Thoracic aorta (tissue), 2 donors: ENCODE measurements at places on chromosomes 5 and 9.

DNA sequence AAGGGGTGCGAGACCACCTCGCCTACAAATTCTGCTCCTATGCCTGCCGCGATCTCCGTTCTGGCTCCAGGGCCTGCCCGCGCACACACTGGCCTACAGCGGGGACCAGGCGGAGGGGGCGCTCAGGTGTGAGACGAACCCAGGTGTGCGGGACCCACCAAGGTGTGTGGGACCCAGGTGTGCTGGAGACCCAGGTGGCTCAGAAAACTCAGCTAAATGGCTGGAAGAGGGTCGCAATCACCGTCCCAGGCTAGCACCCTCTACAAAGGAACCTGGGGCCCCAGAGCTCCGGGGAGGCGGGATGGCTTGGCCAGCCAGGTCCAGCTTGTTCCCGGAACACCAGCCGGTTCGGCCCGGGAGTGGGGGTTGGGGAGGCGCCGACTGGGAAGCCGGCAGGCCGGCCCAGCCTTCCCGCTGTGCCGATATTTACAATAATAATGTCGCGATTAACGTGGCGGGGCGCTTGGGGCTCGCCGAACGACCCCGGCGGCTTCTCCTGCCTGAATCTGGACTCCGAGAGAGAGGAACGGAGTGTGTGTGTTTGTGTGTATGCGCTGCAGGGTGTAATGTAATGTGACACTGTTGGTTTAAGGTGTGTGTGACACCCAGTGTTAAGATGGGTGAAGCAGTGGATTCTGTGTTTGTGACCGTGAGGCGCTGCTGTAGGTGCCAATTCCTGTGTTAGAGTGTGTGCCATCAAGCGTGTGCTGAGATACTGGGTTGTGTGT, 1.4 kb downstream of the PCDH1 start:
- H3K4me3 ChIP-seq = peak overlapping the region; percentile 88
- H3K4me1 ChIP-seq = peaks cover 12% of the 10 kb centered on the region
- no peak for DNase-seq
- no peak overlapping the region for H3K27ac ChIP-seq
- H3K36me3 ChIP-seq = no peaks in the 10 kb centered on the region

- no peak for DNase-seq
- H3K4me3 ChIP-seq = no peak overlapping the region
- no peaks in the 10 kb centered on the region for H3K36me3 ChIP-seq
- no peak overlapping the region for H3K27ac ChIP-seq
- H3K4me1 ChIP-seq = no peaks in the 10 kb centered on the region
Measured at GRCh38 chr5:18051953-18052352, 417.7 kb downstream of the TAF11L14 start.

DNA sequence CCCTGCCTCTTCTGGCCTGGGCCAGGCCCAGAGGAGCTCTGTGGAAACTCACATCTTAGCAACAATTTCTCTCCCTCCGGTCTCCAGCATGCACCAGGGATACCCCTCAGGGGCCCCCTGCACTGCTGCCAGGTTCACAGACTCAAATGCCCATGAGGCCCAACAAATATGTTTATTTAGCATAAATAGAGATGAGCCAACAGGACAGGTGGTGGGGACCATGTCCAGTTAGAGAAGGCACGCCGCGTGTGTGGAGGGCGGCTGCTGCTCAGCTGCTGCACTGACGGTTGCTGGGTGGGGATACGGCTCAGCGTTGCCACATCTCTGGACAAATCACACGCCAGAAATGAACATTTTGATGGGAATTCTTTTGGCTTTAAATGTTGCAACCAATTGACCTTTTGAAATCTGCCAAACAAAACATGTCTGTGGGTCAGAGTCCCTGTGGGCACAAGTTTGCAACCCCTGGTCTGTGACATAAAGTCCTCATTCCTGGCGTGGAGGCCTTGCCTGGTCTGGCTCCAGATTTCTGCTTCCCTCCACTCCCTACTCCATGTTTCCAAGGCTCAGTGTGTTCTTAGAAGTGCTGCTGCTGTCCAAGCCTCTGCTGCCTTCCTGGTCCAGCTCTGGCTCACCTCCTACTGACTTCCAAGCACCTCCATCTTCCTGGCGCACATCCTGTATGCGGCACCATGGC, 88.9 kb downstream of the AMBP start:
- H3K4me1 ChIP-seq = peaks cover 59% of the 10 kb centered on the region
- peak; percentile 52 for DNase-seq
- no peaks in the 10 kb centered on the region for H3K27me3 ChIP-seq
- H3K4me3 ChIP-seq = no peak overlapping the region

DNA sequence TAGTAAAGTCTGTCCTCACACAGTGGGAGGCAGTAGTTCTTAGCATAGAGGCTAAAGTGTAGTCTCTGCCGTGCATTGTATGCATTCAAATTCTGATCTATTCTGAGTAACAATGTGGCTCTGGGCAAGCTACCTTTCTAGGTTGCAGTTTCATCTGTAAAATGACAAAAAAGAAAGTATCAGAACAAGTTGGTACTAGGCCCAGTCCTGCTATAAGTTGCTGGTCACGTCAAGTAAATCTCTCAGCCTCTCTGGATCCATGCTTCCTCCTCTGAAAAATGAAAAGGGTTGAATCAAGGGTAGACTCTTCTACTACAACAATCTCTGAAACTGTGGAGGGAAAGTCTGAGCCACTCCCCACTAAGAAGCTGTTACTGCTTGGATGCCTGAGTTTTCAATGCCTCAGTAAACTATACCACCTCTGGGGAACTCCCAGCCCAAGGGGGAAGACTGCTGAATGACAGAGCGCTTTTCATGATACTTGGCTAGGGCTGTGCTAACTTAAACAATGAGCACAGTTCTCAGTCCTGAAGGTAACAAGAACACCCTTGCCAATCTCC, 34.5 kb upstream of the SPARC start:
- H3K4me1 ChIP-seq = peaks cover 79% of the 10 kb centered on the region
- H3K4me3 ChIP-seq = no peak overlapping the region
- no peak for DNase-seq
- H3K36me3 ChIP-seq = no peaks in the 10 kb centered on the region
- peak overlapping the region; percentile 11 for H3K27ac ChIP-seq

DNA sequence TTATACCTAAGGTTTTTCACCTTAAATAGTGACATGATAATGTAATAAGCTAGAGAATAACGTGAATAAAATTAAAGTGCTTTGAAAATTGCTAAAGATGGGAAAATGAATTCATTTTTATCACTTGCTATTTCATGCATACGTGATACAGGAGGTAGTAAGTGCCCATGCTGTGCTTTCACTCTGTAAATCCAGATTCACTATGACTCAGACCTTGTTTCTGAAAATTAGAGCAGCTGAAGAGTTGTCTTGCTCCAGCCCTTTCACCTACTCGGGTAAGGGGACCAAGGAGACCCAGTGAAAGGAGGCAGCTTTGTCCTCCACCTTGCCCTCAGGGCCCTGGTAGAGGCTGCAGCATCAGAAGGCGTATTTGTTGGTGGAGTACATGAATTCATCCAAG, 87.9 kb downstream of the ANKH start:
- H3K36me3 ChIP-seq = no peaks in the 10 kb centered on the region
- DNase-seq = no peak
- H3K27ac ChIP-seq = no peak overlapping the region
- no peak overlapping the region for H3K4me3 ChIP-seq
- peaks cover 19% of the 10 kb centered on the region for H3K4me1 ChIP-seq

GRCh38 chr9:133199648-133200321, 9.3 kb downstream of the OBP2B start:
- H3K4me3 ChIP-seq = peak overlapping the region; percentile 64
- no peak overlapping the region for H3K27ac ChIP-seq
- no peaks in the 10 kb centered on the region for H3K4me1 ChIP-seq
- H3K36me3 ChIP-seq = no peaks in the 10 kb centered on the region

DNA sequence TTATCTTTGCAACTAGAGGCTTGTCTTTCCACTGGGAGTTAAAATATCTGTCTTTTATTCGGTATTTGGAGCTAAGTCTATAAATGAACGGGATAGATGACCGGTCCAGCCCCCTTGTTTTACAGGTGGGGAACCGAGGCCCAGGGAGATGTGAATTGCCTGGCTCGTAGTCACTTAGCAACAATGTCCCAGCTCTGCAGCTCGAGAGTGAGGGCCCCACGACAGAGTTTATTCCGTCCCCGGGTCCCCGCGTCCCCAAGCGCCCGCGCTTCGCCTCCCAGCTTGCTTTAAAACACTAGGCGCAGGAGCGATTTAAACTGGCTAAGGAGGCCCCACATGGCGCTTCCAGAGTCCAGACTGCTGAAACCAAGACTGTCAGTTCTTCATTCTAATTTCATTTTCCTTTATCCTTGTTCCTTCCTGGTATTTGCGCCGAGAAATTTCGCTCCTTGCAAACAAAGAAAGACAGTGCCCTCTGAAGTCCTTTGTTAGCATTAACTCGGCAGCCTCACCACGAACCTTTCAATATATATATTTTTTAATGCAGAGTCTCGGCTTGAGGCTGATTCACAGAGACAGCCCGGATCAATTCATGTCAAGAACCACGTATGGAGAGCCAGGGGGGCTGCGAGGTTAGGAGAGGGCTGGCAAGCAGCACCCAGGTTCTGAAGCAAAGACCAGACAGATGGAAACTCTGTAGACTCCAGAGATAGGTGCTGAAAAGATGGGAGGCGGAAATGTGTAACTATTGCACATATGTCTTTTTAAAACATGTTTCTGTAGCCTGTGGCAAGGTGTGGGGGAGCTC, 1.4 kb upstream of the ENC1 start:
- peaks cover 22% of the 10 kb centered on the region for H3K4me1 ChIP-seq
- peak overlapping the region; percentile 58 for H3K27ac ChIP-seq

DNA sequence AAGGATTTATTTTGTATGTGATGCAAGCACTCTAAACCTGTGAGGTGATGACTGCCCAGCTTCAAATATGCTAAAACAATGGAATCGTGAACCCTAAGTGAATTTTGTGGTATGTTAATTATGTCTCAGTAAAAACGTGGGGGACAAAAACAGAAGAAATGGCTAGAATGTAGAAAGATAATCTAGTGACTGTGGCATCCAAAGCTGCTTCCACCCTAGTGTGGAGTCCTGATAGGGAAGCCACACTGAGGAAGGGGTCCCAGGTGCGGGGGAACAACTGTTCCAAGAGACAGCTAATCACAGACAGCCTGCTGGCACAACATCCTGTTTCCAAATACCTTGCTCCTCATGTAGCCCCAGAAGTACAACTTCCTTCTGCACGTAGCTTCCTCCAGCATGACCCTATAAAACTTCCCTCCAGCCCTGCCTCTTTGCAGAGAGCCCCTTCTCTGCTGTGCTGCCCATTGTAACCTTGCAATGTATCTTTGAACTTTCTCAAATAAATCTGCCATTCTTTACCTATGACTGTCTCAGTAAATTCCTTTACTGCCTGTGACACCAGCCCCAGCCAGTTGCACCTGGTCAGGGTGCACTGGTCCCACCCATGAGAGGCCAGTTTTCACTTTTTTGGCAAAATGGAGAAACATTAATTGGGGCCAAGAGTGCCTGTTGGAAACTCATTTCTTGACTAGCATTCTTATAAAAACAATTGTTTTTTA, 4.9 kb downstream of the GMCL2 start:
- no peak overlapping the region for H3K27ac ChIP-seq
- H3K4me3 ChIP-seq = no peak overlapping the region
- no peak for DNase-seq
- H3K4me1 ChIP-seq = no peaks in the 10 kb centered on the region
- H3K36me3 ChIP-seq = no peaks in the 10 kb centered on the region

DNA sequence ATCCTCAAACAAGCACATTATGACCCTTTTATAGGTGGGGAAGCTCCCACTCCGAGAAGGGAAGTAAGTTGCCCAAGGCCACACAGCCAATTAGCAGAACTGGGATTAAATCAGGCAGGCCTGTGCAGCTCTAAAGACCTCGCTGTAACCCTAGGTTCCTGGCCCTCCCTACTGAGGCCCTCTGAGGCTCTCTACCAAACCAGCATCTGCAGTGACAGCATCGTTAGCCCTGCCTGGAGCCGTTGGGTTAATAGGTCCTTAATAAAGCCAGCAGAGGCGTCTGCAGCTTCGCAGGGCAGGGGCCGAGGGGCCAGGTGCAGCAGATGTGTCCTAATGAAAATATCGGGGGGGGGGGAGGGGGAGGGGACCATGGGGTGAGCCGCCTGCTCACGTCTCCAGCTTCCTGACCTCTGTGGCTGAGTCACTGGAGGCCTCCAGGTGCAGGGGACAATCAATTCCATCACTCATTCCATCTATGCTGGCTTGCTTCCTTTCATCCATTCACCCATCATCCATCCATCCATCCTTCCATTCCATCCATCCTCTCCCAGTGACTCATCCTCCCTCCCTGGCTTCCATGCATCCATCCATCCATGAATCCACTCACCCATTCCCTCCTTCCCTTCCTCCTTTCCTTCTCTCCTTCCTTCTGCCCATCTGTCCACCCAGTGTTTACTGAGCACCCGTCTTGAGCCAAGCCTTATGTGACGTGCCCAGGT, 203.9 kb downstream of the C9orf50 start:
- no peaks in the 10 kb centered on the region for H3K27me3 ChIP-seq
- no peak for DNase-seq
- no peaks in the 10 kb centered on the region for H3K36me3 ChIP-seq
- no peak overlapping the region for H3K4me3 ChIP-seq
- no peak overlapping the region for H3K27ac ChIP-seq

DNA sequence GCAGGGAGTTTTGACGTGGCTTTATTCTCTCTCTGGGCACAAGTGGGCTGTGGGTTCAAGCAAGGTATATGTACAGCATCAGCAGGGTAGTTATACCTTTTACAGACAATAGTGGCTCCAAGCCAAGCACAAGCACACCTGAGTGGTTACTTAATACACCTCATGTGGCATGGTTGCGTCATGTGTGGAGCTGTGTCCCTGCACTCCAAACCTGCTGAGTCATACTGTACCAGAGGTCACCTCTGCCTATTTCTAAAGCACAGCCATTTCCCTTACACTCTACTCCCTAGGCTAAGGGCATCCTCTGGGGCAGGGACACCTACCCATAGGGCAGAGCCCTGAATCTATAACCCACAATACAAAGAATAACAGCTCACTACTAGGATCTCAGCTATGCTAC, 147.3 kb downstream of the OSTF1 start:
- H3K36me3 ChIP-seq = no peaks in the 10 kb centered on the region
- H3K4me3 ChIP-seq = no peak overlapping the region
- H3K27me3 ChIP-seq = no peaks in the 10 kb centered on the region
- no peak for DNase-seq

GRCh38 chr5:120690621-120691407, 226.7 kb downstream of the PRR16 start:
- DNase-seq = no peak
- H3K4me3 ChIP-seq = no peak overlapping the region
- no peaks in the 10 kb centered on the region for H3K36me3 ChIP-seq
- no peaks in the 10 kb centered on the region for H3K27me3 ChIP-seq
- H3K4me1 ChIP-seq = no peaks in the 10 kb centered on the region

- H3K27ac ChIP-seq = peak within 1 kb of the TSS; percentile 37
- no peak for DNase-seq
- H3K4me1 ChIP-seq = no peaks in the 10 kb centered on the region
- H3K27me3 ChIP-seq = no peaks in the 10 kb centered on the region
Measured at GRCh38 chr5:76715736-76716455, at the start of gene F2R. TSS of gene F2R (plus strand) at chr5:76716126. CDS start at chr5:76716308, 182 bp downstream.
